ENCODE measurements at places on chromosomes 3 and 15.

DNA sequence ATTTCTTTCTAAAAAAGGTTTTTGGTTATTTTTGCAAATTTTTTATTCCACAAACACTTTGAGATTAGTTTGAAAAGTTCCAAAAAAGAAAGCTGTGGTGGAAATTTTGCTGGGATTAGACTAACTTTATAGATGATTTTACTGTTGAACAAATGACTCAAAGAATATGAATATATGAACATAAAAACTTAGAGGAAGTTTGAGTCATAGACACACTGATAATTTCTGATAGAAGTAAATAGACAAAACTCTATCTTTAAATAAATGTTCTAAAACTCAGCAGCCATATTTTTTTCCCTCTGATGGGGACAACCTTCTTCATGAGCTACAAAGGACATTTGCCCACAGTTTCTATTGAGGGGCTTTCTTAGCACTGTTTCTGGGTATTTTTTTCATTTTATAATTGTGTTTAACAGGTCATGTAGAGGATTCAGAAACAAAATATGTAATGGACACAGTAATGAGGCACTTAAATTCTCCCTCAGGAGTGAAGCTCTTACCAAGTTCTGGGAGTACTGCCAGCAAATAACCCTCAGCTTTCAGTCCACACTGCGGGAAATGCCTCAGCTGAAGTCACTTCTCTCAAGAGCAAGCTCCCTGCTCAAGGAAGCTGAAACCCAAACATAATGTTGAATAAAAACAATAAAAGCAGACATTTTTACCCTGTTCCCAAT, 157.6 kb downstream of the NFKBIZ start:
- peak; percentile 97 for DNase-seq

DNA sequence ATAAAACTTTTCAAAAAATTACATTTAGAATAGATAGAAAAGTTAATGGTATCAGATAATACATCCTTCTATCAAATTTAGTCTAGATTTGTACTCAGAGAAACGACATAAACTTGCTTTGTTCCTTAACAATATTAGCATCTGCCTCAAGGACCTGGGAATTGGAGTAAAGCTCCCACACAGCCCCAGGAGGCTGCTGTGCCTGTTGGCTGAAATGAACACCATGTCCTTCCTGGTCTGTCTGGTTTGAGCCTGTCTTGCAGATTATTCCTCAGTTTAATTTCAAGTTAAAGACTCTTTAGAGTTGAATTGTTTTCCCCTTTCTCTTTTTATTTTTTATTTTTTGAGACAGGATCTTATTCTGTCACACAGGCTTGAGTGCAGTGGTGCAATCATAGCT, 19.4 kb downstream of the GNB5 start:
- DNase-seq, result no peak

DNA sequence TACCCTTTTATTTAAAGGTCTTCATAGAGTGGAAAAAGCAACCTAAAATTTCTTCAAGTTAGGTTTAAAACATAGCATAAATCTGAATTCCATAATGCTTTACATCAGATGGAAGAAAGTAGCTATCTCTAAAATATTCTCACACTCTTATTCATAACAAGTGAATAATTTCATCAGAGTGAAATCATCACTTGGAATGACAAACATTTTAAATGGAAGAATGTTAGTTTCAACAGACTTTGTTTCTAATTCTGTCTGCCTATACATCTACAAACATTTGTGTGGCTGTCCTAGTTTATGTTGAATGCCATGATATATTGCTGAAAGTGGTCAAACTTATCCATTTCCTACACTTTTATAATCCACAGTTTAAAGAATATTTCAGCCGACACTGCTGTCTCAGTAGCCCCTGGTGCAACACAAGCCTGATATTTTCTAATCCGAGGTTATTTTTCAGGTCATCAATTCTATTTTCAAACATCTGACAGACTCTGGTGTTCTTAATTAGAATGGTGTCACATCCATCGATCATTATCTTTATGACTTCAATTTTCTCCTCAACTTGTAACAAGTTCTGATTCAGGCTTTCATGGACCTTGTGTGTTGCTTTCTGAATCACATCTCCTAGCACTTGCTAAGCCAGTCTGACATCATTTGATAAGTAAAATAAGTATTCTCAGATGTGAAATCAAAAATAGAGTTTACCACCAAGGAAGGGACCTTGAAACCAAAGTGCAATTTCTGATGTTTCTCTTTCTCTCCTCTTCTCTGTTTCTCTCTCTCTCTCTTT, 17.1 kb upstream of the CNTN3 start:
- DNase-seq, result peak; percentile 79

- DNase-seq, result peak; percentile 34
Measured at GRCh38 chr3:54353546-54353945, 231.2 kb downstream of the CACNA2D3 start.

- no peak for DNase-seq
Measured at GRCh38 chr3:71395470-71395869, 188.1 kb downstream of the FOXP1 start.

- DNase-seq, result no peak
Measured at GRCh38 chr3:54337846-54338245, 215.5 kb downstream of the CACNA2D3 start.

- peak; percentile 57 for DNase-seq
Measured at GRCh38 chr3:123067689-123068600, 1.1 kb downstream of the PDIA5 start.

All from fibroblast of skin of right biceps (primary cell).